ENCODE measurements at places on chromosomes 7 and 10. TPM values are rescaled to one million over a fixed set of nuclear protein-coding genes. Genes with fewer than 3 reads are reported as not detected.

The RBM20 gene
- total RNA-seq, result 0.04 TPM

The C10orf67 gene
- not detected for total RNA-seq

DNA sequence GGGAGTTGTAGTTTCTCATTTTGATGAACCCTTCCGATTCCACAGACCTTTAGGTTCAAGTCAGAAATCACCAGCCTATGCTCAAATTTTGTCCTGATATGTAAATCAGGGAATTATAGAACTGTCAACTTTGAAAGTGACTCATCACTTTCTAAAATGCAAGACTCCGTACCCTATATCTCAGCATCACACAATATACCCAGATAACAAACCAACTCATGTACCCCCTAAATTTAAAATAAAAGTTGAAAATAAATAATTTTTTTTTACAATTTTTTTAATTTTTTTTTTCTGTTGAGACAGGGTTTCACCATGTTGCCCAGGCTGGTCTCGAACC, 393 bp upstream of the ARHGAP19 start:
- no peak for DNase-seq
- H3K4me3 ChIP-seq, result no peak overlapping the region
- H3K27ac ChIP-seq, result no peak overlapping the region
- H3K4me1 ChIP-seq, result peaks cover 6% of the 10 kb centered on the region

GRCh38 chr10:329361-330099, 194.3 kb downstream of the ZMYND11 start:
- peaks cover 4% of the 10 kb centered on the region for H3K4me1 ChIP-seq
- H3K27me3 ChIP-seq, result no peaks in the 10 kb centered on the region

DNA sequence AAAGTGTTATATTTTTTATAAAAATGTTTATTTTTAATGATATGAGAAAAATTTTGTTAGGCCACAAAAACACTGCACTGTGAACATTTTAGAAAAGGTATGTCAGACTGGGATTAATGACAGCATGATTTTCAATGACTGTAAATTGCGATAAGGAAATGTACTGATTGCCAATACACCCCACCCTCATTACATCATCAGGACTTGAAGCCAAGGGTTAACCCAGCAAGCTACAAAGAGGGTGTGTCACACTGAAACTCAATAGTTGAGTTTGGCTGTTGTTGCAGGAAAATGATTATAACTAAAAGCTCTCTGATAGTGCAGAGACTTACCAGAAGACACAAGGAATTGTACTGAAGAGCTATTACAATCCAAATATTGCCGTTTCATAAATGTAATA, 64.8 kb upstream of the CAPZA2 start:
- no peak overlapping the region for H3K27ac ChIP-seq
- H3K36me3 ChIP-seq, result no peaks in the 10 kb centered on the region
- H3K4me3 ChIP-seq, result no peak overlapping the region
- DNase-seq, result no peak
- H3K27me3 ChIP-seq, result no peaks in the 10 kb centered on the region
- H3K4me1 ChIP-seq, result peaks cover 7% of the 10 kb centered on the region

The ARHGEF35 gene
- 26.3 TPM for total RNA-seq

DNA sequence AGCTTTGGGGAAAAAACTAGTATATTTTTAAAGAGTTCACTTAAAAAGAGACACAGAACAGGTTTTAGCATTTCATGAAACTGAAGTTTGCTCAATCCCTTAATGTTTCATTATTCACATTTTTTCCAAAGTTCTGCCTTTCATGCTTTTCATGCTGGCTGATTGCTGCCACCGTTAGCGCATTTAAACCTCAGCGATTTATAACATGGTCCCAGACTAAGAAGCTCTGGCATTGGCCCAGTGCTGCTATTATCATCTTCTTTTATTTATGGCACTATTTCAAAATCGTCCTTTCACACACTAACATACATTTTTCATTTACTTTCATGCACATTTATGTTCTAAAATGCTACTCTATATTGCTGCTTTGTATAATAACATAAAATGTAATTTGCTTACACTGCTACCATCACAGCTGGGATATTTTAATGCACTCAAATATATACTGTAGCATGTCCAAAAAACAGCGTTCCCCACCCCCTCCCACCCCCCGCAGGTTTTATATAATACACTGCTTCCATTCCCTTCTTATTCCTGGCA, 141.9 kb downstream of the MPP7 start:
- no peak overlapping the region for H3K4me3 ChIP-seq
- H3K27me3 ChIP-seq, result no peaks in the 10 kb centered on the region
- H3K4me1 ChIP-seq, result no peaks in the 10 kb centered on the region

The CCL26 gene
- 6.2 TPM for total RNA-seq

DNA sequence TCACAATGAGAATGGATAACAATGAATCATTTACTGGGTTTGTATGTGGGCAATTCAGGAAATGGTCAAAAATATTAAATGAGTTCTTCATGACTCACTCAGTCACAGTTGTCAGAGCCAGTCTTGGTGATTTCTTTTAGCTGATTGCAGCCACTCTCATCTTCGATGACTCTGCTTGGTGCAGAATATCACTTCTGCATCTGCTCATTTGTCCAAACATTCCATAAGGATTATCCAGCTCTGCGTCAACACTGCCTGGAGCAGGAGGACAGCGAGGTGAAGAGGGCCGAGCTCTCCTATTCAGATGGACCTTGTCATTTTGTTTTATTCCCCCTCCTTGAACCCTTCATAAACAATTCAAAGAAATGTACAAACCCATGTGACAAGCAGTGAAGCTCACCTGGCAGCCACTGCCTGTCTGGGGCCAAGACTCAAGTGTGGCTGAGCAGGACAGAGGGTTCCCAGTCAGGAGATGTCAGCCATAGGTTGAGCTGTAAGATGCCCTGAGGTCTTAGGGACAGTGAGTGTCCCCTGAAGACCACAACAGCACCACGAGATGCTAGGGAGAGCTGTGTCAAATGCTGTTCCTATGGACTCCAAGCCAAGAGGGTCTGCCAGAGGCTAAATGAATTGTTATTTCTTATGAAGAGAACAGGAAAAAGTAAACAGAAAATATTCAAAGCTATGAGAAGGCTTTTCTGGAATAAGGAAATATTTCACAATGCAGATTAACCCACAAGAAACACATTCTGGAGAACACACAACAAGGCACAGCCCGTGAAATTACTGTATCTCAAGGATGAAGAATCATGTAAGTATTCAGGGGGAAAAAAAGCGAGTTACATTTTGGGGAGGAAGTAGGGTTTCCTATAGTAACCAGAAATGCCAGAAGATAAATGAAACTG, 33.1 kb upstream of the EGFR start:
- no peak overlapping the region for H3K27ac ChIP-seq
- DNase-seq, result no peak
- H3K4me3 ChIP-seq, result no peak overlapping the region

- H3K4me3 ChIP-seq, result no peak overlapping the region
- peaks cover 13% of the 10 kb centered on the region for H3K4me1 ChIP-seq
- no peak overlapping the region for H3K27ac ChIP-seq
- H3K27me3 ChIP-seq, result no peaks in the 10 kb centered on the region
Observed at GRCh38 chr7:71184136-71184535, 52.2 kb downstream of the GALNT17 start.

DNA sequence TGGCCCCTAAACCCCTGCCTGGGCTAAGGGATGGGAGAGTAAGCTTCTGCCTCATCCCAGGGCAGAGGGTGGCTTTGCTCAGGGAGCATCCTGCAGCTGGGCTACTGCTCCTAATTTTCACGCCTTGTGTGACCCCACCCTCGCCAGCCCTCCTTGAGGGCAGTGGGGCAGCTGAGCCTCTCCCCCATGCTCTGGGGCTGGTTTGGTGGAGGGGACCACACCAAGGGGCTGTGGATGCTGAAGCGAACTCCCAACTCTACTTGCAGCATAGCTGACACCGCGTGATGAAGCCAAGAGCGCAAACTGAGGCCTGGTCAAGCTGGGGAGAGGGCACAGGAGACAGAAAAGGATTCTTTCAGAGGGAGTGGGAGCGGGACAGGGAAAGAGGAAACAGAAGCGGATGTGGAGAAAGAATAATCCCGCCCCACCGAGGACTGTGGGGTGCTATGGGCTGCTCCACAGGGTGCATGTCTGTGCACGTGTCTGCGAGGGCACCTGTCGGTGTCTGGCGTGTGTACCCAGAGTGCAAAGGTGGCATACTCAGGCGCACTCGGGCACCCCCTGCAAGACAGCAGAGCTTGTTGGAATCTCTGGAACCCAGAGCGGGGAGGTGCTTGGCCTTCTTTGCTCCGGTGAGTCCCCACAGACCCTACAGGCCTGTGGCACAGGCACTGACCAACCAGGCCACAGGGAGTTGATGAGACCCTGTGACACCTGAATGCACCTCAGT, 19.4 kb upstream of the RASGEF1A start:
- H3K27me3 ChIP-seq, result 0 out of 2 replicates have a peak, but pooled peaks cover 6% of the 10 kb centered on the region
- H3K4me1 ChIP-seq, result 0 out of 2 replicates have a peak, but pooled peaks cover 10% of the 10 kb centered on the region
- H3K27ac ChIP-seq, result no peak overlapping the region
- no peaks in the 10 kb centered on the region for H3K36me3 ChIP-seq
- H3K4me3 ChIP-seq, result no peak overlapping the region

DNA sequence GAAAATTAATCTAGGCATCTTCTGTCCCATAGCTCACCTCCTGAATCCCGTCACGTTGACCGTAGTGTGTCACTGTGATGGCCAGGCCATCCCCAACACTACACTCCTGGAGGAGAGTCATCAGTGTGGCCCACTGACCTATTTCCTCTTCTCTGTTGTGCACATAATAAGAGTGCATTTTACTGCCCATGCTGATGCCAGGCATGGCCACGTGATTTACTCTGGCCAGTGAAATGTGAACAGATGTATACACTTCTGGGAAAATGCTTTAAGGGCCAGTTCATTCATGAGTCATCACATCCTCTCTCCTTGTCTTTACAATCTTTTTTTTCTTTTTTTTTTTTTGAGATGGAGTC, 101.9 kb upstream of the PIP4K2A start:
- H3K27ac ChIP-seq, result no peak overlapping the region
- H3K4me1 ChIP-seq, result no peaks in the 10 kb centered on the region
- DNase-seq, result no peak
- peaks cover 5% of the 10 kb centered on the region for H3K27me3 ChIP-seq
- no peak overlapping the region for H3K4me3 ChIP-seq
- no peaks in the 10 kb centered on the region for H3K36me3 ChIP-seq

- H3K4me3 ChIP-seq, result no peak overlapping the region
- peaks cover 25% of the 10 kb centered on the region for H3K4me1 ChIP-seq
- no peaks in the 10 kb centered on the region for H3K27me3 ChIP-seq
- DNase-seq, result no peak
- no peak overlapping the region for H3K27ac ChIP-seq
- no peaks in the 10 kb centered on the region for H3K36me3 ChIP-seq
Observed at GRCh38 chr10:110036640-110037039, 28.9 kb downstream of the ADD3 start.

DNA sequence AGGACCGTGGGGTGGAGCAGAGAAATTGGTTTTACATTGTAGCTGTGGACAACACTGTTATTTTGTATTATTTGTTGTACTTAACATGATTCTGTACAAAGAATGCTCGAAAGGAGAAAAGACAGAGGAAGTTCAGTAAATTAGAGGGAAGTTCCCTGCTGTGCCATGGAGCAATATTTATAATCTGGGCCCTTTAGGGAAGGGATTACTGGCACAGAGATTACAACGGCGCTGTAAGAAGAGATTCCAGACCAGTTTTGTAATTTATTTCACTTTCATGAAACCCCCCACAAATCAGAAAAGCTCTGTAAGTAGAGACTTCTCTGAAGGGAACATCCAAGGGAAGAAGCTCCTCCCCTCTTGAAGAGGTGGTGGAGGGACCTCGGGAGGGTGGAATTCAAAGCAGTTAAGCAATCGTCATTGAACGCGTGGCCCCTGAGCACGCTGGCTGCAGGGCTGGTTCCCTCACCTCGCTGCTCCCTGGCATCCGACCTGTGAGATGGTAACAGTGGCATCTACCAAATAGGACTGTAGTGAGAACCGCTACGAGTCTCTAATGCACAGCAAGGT, 113.5 kb downstream of the KLF6 start:
- no peaks in the 10 kb centered on the region for H3K27me3 ChIP-seq
- no peaks in the 10 kb centered on the region for H3K36me3 ChIP-seq
- H3K4me3 ChIP-seq, result no peak overlapping the region
- DNase-seq, result peak; percentile 21

DNA sequence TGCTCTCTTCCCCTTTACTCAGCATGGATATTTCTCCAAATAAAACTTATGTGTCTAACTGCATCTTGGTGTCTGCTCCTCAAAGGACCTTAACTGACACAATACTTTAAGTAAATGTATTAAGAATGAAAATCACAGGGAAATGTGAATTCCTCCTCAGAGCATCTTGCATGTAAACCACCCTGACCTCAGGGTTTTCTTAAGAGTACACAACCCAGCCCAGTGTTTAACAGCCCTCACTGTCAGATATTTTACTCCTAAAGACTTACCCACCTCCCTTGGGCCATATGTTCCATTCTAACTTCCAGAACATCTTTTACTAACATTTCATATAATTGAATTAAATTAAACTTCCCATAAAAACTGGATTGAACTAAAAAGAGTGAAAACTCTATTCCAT, 315.3 kb downstream of the HPSE2 start:
- H3K4me1 ChIP-seq, result 0 out of 2 replicates have a peak, but pooled peaks cover 4% of the 10 kb centered on the region
- DNase-seq, result no peak
- no peaks in the 10 kb centered on the region for H3K27me3 ChIP-seq
- H3K27ac ChIP-seq, result no peak overlapping the region
- H3K4me3 ChIP-seq, result no peak overlapping the region
- no peaks in the 10 kb centered on the region for H3K36me3 ChIP-seq

GRCh38 chr10:28954211-28954610, 276.9 kb downstream of the BAMBI start:
- H3K27me3 ChIP-seq, result no peaks in the 10 kb centered on the region
- H3K4me3 ChIP-seq, result no peak overlapping the region
- no peak for DNase-seq
- no peaks in the 10 kb centered on the region for H3K36me3 ChIP-seq
- no peaks in the 10 kb centered on the region for H3K4me1 ChIP-seq

DNA sequence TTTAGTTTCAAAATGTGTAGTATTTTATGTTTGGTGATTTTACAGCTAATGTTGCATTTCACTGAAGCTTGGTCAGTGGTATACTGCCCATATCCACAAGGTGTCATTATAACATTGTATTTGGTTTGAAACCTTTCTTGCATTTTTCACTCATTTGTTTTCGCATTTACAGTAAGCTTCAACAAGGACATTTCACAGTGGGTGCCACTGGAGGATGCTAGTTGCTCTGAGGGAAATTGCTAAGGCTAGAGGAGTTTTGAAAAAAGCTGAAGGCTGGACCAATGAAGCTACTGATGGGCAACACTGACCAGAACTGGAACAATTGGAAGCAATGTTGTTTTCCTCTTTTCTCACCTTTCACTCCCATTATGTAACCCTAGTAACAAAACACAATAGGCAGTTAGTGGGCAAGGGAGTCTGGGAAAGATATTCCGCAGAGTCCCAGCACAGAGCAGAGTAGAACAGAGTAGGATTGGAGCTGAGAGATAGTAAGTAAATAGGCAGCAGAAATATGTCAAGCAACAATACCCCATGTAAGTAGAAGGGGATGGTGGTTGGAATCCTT, 23.6 kb upstream of the SRI start:
- H3K27ac ChIP-seq, result no peak overlapping the region
- no peaks in the 10 kb centered on the region for H3K27me3 ChIP-seq
- H3K4me1 ChIP-seq, result 0 out of 2 replicates have a peak, but pooled peaks cover 4% of the 10 kb centered on the region
- peak; percentile 78 for DNase-seq
- H3K36me3 ChIP-seq, result no peaks in the 10 kb centered on the region

Measured in GM23338 (cell line).